IMR-90 (cell line): ENCODE measurements at places on chromosomes 1 and 21. TPM values are rescaled to one million over a fixed set of nuclear protein-coding genes. Genes with fewer than 3 reads are reported as not detected.

Gene FAM167B
- total RNA-seq: 0.18 TPM in 1 of 2 replicates, not detected in the other

DNA sequence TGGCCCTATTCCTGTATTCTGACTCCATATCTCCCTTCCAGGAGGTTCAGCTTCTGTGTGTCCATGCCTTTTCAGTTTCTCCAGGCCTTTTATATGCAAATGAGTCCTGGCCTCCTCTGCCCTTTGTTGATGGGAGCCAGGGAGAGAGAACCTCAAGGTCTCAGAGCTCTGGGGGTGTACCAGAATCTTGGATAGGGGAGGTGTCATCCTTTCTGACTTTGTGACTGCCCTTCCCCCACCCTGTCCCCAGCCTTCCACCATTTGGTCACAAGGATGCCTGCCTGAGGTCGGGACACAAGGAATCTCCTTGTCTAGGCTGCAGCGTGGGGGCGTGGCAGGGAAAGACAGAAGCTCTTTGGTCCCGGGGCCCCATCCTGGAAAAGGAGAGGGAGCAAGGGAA lies 18.6 kb downstream of the LURAP1 start:
- no peak for DNase-seq
- H3K4me1 ChIP-seq: peaks cover 2% of the 10 kb centered on the region; the same call in 1 of the 2 replicates
- H3K4me3 ChIP-seq: no peak overlapping the region
- H3K27me3 ChIP-seq: no peaks in the 10 kb centered on the region

- no peak for DNase-seq
- H3K27ac ChIP-seq: no peak overlapping the region
- H3K4me1 ChIP-seq: peaks cover 6% of the 10 kb centered on the region; the same call in 1 of the 2 replicates
- no peaks in the 10 kb centered on the region for H3K36me3 ChIP-seq
Observed at GRCh38 chr1:185369786-185370185, 52.7 kb upstream of the IVNS1ABP start.

Gene LPAR3
- total RNA-seq: 0.18 and 0.28 TPM in 2 replicates

GRCh38 chr1:77395051-77395450 lies 113.2 kb downstream of the AK5 start:
- 0 out of 2 replicates have a peak, but pooled peaks cover 1% of the 10 kb centered on the region for H3K4me1 ChIP-seq
- H3K36me3 ChIP-seq: no peaks in the 10 kb centered on the region
- no peak for DNase-seq
- H3K27me3 ChIP-seq: no peaks in the 10 kb centered on the region
- H3K27ac ChIP-seq: no peak overlapping the region
